HEK293T (cell line): ENCODE measurements at places on chromosomes 12 and 14.

- DNase-seq = no peak
Measured at GRCh38 chr14:94823556-94824341, 53.8 kb upstream of the GSC start.

DNA sequence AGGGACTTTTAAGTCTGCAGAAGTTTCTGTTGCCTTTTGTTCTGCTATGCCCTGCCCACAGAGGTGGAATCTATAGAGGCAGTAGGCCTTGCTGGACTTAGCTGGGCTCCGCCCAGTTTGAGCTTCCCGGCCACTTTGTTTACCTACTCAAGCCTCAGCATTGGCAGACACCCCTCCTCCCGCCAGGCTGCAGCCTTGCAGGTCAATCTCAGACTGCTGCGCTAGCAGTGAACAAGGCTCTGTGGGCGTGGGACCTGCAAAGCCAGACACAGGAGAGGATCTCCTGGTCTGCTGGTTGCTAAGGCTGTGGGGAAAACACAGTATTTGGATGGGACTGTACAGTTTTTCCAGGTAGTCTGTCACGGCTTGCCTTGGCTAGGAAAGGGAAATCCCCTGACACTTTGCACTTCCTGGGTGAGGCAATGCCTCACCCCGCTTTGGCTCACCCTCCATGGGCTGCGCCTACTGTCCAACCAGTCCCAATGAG lies 43.7 kb downstream of the CCDC59 start:
- no peak for DNase-seq

DNA sequence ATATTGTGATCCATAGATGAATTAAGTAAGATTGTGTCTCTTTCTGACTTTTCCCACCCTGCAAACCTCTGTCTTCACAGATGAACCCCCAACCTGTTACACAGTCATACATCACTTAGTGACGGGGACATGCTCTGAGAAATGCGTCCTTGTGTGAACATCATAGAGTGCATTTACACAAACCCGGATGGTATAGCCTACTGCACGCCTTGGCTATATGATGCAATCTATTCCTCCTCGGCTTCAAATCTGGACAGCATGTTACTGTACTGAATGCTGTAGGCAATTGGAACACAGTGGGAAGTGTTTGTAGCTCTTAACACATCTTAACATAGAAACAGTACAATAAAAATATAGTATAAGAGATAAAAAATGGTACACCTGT lies 7.4 kb upstream of the TESPA1 start:
- DNase-seq = no peak

GRCh38 chr14:72779679-72780078 lies 114.2 kb downstream of the DPF3 start:
- no peak for DNase-seq

- DNase-seq = no peak
Measured at GRCh38 chr12:78898416-78898815, 33.8 kb downstream of the SYT1 start.

DNA sequence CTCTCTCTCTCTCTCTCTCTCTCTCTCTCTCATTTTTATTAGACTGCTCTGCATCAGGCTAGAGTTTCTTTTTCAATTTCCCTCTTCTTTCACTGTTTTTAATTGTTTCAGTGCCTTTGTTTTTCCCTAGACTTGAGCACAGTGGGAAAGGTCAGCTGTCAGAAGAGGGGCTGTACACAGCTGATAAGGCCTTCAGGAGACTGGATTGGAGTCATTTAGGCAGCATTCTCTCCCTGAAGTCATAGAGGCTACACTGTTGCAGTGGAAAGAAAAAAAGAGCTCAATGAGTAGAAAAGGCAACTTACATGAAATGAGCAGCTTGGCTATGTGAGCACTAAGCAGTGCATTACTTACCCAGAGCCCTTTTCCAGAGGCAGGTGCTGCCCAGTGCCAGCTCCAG lies 456.9 kb downstream of the NRXN3 start:
- no peak for DNase-seq

DNA sequence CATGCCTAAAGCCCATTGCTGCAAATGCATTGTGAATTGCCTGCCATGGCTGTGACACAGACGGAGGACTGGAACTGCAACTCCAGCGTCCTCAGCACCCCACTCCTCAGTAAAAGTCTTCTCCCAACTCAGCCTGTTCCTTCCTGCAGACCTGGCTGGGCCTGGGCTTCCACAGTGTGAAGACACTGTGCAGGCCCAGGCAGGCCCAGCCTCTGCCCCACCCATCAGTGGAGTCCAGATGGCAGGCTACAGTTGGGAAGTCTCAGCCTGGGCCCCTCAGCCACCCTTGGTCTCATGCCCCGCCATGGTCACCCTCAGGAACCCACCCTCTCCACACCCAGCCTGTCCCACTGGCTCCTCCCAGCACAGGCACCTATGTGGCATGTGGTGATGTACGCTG lies 22.0 kb downstream of the VSX2 start:
- no peak for DNase-seq

DNA sequence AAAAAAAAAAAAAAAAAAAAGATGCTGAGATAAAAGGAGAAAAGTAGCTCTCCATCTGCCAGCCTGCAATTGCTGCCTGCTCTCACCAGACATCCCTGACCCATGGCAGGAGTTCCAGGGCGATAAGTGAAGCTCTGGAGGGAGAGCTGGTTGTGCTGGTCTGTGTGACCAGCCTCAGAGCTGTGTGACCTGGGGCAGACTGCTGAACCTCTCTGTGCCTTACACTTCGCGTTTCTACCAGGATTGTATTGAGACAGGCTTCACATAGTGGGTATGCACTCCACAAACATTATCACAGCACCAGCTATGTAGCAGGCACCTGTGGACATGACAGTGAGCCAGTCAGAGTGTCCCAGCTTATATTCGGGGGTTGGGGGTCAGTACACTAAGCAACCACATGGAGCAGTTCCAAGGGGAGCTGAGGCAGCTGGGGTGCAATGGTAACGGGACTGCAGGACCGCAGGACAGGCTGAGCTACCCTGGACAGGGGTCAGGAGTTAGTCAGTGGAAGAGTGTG lies 57.5 kb downstream of the RBM19 start:
- no peak for DNase-seq

DNA sequence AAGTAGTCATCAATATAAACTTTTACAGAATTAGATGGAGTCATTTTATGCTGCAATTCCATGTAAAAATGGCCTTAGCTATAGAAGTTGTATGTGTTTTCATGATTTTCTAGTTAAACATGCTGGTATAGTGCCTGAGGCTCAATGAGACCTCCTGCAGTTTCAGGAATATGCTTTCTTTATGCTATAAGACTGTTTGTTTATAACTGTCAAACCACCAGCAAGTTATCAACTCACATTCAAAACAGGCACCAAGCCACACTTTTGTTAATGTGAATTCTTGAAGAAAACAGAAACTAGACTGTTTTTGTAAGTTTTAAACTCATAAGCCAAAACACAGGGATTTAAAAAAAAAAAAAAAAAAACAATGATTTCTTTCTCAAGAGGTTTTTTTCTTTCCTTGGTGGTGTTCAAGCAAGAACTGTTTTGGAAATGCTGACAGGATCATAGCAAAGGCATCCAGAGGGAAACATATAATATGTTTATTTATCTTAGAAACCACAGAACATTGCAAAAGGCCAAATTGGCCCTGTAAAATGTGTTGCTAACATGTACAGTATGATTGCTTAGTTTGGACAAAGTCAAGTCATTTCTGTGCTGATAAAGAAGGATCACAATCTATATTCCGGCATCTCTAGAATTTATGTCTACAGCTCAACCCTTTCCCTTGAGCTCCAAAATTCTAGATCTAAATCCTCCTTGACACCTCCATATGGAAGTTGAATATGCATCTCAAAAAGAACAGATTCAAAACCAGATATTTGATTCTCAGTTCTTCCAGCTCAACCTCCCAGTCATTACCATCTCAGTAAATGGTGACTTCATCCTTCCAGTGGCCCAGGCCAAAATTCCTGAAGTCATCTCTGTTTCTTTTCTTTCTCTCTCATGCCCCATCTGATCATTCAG lies 29.0 kb upstream of the LUM start:
- no peak for DNase-seq

DNA sequence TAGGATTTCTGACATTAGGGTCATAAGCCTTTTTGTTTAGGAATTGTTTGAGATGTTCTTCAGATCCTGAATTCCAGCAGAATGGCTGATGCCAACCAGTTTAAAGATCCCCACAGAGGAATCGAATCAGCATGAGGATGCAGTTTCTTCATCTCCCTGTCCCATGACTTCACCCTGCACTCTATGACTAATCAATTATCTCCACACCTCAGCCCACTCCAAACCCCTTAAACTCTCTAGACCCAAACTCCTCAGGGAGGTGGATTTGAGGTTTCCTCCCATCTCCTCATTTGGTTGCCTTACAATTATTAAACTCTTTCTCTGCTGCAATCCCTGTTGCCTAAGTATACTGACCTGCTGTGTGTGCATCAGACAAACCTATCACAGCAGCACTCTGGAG lies 86.5 kb upstream of the CRY1 start:
- no peak for DNase-seq

DNA sequence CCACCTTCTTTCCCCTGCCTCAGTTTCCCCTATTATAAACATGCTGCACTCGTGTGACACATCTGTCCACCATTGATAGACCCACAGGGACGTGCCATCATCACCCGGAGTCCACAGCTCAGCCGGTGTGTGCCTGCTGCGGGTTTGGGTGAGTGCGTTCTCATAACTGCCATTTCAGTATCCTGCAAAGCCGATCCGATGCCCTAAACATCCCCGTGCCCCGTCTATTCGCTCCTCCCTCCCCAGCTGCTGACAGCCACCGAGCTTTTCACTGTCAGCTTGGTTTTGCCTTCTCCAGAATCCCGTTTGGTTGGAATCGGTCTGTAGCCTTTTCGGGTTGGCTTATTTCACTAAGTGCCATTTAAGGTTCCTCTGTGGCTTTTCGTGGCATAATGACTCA lies 3.9 kb downstream of the LRCOL1 start:
- no peak for DNase-seq

DNA sequence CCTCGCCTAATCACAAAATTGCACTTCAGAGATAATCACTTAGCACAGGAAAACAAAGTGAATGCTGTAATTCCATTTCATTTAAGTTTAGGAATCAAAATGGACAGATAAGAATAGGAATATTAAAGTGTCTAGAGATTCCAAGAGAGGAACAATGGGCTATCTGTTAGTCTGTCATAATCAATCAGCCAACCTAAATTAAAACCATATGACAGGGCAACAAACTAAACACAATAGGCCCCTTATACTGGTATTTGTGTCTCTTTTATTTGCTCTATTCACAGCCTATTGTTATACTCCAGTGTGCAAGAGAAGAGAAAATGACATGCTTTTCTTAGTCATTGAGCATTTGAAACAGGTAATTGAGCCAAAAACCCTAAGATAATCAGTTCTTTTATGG lies 259.4 kb downstream of the PRKD1 start:
- no peak for DNase-seq

DNA sequence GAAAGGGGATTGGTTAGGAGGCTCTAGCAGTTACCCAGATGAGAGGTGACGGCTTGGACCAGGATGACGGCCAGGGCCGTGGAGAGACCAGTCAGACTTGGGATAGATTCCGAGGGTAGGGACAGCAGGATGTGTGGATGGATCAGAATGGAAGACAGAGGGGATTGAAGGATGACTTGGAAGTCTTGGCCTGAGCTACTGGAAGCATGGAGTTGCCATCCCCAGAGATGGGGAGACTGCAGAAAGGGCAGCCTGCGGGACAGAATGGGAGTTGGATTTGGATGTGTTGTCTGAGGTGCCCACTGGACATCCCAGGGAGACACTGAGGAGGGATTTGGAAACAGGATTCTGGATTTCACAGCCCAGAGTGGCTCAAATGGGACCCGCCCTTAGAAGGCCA lies 102.3 kb downstream of the CALM1 start:
- no peak for DNase-seq

GRCh38 chr12:2801044-2801783 lies 6.4 kb downstream of the FKBP4 start:
- no peak for DNase-seq

DNA sequence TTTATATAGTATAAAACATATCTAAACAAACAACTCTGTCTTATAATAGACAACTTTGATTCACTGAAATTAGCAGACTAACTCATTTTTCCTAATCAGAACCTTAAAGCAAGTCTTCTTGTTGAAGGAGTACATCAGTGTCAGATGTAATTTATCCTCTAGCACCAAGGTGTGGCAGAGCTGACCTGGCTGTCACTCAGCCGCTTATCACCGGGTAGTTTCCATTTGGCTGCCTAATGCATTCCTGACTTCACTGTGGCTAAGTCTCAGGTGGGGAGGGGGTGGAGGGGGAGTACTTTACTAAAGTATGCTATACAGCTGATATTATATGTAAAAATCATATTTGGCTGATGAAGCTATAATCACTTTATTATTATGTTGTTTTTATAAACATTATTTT lies 339.9 kb upstream of the RGS6 start:
- DNase-seq = no peak

GRCh38 chr12:45745861-45746277 lies 16.4 kb downstream of the ARID2 start:
- no peak for DNase-seq

DNA sequence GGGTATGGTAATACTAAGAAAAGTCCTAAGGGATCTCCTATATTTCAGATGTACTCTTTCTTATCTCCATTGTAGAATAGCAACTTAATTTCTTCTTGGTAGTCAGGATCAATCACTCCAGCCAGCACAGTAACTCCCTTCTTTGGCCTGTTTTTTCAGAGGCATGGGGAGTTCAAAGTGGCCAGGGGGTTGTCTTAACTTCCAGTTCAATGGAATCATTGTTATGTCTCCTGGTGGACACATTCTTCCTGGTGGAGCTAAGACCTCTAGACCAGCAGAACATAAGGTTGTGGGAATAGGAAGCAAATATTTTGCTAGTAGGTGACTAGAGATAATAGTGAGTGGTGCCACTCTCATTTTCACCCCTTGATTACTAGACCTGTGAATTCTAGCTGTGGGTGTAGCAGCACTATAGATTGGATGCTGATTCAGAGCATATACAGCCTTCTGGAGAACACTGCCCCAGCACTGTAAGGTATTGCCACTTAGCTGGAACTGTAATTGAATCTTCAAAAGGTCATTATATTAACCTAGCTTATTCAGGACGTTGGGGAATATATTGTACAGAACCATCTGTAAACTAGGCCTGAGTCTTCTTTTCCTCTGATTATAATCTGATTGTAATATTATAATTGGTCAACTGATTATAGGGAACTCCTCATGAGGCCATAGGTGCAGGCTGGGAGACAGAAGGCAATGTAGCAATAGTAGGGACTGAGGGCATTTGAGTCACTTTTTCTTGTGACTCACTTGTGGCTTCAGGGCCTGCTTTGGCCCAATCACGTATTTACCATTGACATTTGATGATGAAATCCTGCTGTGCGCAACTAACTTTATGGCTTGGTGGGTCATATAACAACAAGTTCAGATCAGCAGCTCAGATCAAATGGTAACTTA lies 60.2 kb upstream of the ATP2B1 start:
- DNase-seq = peak; percentile 51
